NCI-H187 (cell line): ENCODE measurements at places on chromosomes 7 and 10.

DNA sequence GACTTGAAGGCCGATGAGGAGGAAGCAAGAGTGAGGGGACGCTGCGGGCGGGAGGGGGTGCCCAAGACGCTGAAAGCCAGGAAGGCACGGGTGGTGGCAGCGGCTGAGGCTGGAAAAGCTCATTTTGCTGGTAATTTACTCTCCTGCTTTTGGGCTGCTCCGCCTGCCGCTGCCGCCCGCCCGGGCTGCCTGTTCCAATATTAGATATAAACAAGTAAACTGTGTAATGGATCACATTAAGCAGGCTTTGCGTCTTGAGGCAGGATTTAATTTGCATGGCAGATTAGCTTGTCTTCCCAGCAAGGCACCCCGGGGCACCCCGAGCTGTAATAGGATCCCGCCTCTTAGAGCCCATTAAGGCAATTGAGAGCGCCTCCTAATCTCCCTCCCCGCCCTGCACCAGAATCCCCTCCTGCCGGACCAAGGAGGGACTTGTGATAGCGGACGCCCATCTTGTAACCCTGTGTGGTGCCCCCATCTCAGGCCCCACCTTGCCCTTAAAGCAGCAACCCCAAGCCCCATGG is 46.1 kb upstream of the SLF2 start:
- DNase-seq = no peak

GRCh38 chr10:1538121-1538520 is 199.2 kb downstream of the ADARB2 start:
- no peak for DNase-seq

GRCh38 chr7:141281311-141281710 is 207.4 kb downstream of the TMEM178B start:
- no peak for DNase-seq

GRCh38 chr10:125080984-125081383 is 79.4 kb downstream of the CTBP2 start:
- no peak for DNase-seq

GRCh38 chr7:51307651-51308210 is 8.9 kb downstream of the COBL start:
- DNase-seq = no peak

- DNase-seq = no peak
Observed at GRCh38 chr7:151141311-151141854, 26.1 kb downstream of the GBX1 start.

GRCh38 chr7:117231047-117231359 is 91.9 kb downstream of the WNT2 start:
- no peak for DNase-seq

DNA sequence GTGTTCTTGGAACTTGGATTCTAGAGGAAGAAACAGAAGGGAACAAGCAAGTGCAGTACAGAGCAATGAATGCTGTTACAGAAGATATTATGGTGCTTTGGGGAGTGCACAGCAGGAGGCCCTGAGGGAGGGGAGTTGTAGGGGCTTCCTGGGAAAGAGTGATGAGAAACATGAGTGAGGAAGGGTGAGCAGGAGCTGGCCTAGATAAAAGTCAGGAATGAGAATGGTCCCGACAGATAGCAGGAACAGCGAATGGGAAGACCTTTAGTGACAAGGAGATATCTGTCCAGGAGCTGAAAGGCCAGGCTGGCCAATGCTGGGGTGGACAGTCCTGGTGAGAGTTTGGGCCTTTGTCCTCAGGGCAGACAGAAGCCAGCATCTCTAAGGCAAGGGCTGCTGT is 20.6 kb upstream of the CCNJ start:
- DNase-seq = no peak

- DNase-seq = no peak
Observed at GRCh38 chr7:44955733-44956132, 23.1 kb downstream of the MYO1G start.

DNA sequence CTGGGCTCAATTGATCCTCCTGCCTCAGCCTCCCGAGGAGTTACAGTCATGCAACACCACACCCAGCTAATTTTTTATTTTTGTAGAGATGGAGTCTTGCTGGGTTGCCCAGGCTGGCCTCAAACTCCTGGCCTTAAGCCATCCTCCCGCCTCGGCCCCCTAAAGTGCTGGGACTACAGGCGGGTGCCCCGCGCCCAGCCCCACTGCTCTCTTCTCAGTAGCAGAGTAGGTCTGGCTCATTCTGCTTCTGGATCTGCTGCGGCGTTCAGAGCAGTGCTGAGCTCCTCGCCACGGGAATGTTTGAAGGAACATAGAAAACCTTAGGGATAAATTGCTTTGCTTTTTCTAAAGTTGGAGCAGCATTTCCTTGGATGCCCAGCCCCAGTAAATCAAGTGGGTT is 27.4 kb downstream of the WIPI2 start:
- DNase-seq = no peak

- no peak for DNase-seq
Observed at GRCh38 chr10:62830679-62831078, 14.5 kb upstream of the EGR2 start.

DNA sequence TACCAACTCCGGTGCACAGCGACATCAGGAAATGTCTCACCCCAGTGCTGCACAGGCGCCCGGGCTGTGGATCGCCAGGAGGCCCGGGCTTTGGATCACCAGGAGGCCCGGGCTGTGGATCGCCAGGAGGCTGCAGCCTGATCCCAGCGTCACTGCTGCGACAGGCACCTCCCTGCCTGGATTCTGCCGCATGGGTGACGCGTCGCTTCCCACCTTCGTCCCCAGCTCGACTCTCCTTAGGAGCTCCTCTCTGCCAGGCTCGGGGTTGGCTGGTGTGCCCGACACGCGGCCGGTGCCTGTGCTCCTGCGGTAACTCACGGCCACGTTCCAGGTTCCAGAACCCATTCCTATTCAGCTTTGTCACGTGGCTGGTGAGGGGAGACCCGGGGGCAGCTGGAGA is 257.5 kb downstream of the DNAJB6 start:
- DNase-seq = no peak

DNA sequence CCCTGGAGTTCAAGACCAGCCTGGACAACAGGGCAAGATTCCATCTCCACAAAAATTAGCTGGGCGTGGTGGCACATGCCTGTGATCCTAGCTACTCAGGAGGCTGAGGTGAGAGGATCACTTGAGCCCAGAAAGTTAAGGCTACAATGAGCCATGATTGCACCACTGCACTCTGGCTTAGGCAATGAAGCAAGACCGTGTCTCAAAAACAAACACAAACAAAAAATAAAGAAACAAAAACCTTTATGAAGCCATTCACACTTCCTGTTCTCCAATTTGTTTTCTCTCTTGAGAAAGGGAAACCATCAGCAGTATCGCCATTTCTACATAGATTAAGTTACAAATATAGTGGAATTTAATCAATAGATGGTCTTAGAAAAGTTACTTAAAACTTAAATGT is 19.8 kb downstream of the YME1L1 start:
- no peak for DNase-seq

DNA sequence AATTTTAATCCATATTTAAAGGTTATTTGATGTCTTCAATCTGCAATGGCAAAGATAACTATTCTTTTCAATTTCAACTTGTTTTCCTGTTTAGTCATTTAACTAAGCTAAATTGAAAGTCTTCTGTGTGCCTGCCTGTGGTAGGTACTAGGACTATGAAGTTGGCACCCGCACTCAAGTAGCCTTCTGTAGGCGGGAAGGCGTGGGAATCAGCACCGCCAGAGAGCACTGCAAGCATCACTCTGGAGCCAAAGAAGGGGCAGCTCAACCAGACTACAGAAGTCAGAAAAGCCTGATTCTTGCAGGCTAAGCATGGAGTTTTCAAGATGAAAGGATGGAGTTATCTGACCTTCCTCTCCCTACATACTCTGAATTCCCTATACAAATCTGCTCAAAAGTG is 269.0 kb upstream of the PHF14 start:
- no peak for DNase-seq
